GM04503 (cell line): ENCODE measurements at places on chromosomes 13 and 19.
A peak's percentile ranks its signal among the peaks of the same experiment; 100 is the strongest.

DNA sequence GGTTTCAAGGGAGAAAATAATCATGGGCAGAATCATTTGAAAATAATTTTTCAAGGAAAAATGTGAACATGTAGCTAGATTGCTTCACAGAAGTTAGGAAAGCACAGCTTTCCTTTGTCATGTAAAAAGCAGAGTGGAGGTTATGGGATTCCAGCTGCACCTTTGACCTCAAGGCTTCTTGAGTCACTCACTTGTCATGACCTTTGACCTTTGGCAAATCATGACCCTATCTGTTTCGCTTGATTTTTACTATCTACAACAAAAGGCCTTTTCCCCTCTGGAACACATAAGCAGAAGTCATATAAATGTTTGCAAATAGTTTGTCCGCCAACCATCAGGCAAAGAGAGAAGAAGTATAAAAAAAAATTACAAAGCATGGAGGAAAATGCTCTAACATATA lies 210.7 kb upstream of the MIR17HG start:
- no peak for DNase-seq

DNA sequence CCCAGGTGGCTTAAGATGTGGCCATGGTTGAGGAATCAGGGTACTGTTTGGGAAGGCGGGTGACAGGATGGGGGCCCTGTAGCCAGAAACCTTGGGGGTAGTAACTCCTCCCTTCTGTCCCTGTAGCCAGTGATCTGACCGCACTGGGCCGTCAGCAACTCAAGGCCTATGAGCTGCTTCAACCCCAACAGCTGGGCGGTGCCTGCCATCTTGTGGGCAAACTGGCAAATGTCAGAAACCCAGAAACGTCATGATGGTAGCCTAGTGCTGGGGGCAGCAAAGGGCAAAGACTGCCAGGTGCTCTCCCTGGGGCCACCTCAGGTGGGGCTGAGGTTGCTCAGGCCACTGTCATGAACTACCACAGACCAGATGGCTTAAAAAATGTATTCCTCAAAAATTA lies 3.5 kb downstream of the COPE start:
- no peak for DNase-seq

DNA sequence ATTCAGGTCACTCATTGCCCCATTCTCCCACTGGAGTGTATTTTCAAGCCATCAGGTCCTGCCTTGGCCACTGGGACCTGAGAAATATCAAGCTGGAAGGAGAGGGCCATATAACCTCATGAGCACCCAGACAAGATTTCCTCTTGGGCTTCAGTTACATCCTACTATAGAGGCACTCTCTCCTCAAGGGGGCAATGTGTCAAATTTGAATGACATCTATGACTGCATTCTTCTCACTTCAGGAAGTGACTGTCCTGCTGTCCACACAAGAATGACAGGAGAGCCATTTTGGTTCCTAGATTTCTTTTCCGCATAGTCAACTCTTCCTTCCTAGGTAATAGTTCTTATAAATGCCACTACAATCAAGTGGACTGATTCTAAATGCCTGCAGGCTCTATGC lies 416.2 kb downstream of the DIAPH3 start:
- no peak for DNase-seq

DNA sequence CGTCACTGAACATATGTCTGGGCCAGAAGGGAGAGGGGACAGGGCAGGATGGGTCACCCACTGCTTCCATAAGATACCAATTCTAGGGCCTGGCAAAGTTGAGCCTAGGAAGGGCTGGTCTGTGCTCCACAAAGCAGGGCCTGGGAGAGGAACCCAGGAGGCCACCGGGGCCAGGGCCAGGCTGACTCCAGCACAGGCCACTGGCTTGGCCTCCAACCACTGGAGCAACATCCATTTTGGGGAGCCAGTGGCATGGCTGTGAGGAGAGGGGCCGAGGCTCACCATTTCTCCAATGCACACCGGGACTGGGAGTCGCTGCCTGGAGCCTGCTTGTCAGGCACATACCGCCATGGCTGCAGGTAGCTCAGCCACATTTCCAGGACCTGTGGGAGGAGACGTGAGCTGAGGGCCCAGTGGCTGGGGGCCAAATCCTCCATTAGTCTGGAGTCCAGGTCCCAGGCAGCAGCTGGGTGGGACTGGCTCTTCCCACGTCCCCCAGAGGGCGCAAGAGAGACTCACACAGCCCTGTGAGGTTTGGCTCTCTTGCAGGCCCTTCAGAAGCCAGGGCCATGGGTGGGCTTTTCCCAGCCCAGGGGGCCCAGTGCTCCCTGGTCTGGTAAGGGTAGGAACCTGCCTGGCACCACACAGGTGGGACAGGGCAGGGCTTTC lies 27.7 kb downstream of the TUBA3C start:
- no peak for DNase-seq

DNA sequence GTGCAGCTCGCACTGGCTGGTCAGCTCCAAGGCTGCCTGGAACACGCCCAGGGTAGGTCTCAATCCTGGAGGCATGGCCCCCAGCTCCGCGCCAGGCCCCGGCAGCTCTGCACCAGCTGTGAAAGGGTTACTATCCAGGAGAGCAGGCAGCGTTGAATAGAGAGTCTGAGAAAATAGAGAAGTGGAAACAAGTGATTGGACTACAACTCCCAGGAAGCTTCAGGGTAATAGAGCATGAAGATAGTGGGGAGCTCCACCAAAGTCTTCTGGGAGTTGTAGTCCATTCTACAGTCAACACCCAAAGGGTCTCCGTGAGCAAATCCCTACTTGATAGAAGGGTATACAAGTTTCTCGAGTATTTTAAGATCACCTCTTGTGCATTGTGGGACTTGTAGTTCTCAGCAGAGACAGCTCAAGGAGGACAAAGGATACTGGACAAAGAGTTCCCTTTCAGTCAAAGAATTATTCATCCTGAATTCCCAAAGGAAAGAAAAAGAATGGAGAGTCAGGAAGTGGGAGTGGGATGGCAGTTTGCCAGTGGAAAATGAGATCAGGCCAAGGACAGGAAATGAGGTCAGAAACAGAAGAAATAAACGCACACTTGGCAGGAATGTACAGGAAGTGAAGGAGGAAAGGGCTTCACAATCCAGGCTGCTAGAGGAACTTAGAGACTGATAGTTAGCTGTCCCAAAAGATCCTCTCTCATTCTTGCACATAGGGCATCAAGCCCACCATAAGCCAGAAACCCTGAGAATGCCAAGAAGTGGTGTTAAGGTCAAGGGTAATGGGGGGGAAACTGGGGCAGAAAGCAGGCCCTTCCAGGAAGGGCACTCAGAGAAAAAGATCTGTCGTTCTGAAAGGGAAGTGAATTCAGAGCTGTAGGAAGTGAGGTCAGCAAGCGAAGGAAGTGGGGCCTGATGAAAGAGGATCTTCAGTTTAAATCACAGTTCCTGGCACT lies 5.5 kb upstream of the MAMSTR start:
- peak; percentile 53 for DNase-seq

DNA sequence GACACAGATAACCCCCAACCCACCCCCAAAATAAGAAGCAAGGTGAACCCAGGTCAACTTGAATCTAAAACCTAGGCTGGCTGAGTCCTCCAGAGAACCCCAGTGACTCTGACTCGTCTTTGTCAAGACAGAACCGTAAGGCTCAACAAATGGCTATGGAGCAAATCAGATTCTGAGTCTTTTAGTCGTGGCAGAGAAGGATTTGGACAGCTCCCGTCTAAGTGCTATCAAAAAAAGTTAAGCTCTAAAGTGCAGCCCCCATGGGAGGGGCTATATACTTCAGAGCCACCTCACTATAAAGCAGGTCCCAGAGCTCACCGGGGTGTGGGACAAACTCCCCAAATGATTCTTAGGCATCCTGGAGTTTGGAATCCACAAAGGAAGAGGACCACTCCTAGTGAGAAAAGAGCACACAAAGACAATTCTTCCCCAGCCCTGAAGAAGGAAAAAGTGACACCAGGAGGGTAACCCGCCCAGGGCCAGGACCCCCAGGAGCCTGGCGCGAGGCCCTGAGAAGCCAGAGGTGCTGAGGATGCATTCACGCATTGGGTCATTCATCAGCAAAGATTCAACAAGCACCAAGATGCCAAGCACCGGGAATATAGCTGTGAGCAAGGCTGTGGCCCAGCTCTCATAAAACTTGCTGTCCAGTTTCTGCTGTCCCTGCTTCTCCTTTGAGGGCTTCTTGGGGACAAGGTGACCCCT lies 25.4 kb upstream of the C13orf42 start:
- DNase-seq: no peak

- no peak for DNase-seq
Measured at GRCh38 chr13:48578516-48579164, 45.8 kb upstream of the RCBTB2 start.

DNA sequence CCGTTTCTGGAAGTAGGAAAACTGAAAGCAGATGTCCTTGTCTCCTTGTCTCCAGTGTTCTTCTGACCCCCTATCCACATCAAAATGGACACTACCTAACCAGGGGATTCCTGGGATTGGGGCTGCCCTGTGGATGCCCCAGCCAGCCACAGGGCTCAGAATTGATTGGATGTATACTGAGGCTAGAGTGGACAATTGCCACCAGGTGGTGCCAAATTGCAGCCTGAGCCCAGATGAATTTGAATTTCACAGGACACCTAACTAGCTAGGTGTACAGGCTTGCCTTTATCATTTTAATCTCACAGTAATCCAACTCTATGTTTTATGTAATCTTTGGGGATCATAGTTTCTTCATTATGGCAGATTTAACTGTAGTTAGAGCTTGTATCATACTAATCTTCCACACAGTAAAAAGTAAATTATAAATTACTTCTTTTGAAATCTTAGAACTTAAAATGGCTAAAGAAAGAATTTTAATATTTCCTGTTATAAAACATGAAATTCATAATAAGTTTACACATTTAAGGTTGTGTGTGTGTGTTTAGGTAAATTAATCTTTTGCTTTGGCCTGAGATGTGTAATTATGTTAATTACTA lies 58.0 kb downstream of the PIBF1 start:
- no peak for DNase-seq
